B cell (primary cell): ENCODE measurements at places on chromosomes 2 and 18. TPM values are rescaled to one million over a fixed set of nuclear protein-coding genes. Genes with fewer than 3 reads are reported as not detected.
A peak's percentile ranks its signal among the peaks of the same experiment; 100 is the strongest.

- no peak overlapping the region for H3K4me3 ChIP-seq
- H3K27me3 ChIP-seq, result peaks cover 3% of the 10 kb centered on the region
- H3K36me3 ChIP-seq, result no peaks in the 10 kb centered on the region
- no peak for DNase-seq
These were observed 273.1 kb downstream of the PHLPP1 start for GRCh38 chr18:62988471-62988870.

- peak; percentile 9 for DNase-seq
- H3K27me3 ChIP-seq, result no peaks in the 10 kb centered on the region
- no peaks in the 10 kb centered on the region for H3K4me1 ChIP-seq
These were observed 45.4 kb downstream of the ST8SIA5 start for GRCh38 chr18:46711444-46711863.

- DNase-seq, result no peak
- no peaks in the 10 kb centered on the region for H3K36me3 ChIP-seq
- no peaks in the 10 kb centered on the region for H3K4me1 ChIP-seq
- no peak overlapping the region for H3K4me3 ChIP-seq
- H3K27me3 ChIP-seq, result peaks cover 3% of the 10 kb centered on the region
- no peak overlapping the region for H3K27ac ChIP-seq
These were observed 103.0 kb downstream of the QPCT start for GRCh38 chr2:37447446-37447845.

GRCh38 chr2:196335221-196335634, 163.8 kb upstream of the STK17B start:
- peaks cover 10% of the 10 kb centered on the region for H3K4me1 ChIP-seq
- H3K27me3 ChIP-seq, result no peaks in the 10 kb centered on the region
- DNase-seq, result no peak
- no peaks in the 10 kb centered on the region for H3K36me3 ChIP-seq

- no peaks in the 10 kb centered on the region for H3K4me1 ChIP-seq
- H3K27me3 ChIP-seq, result no peaks in the 10 kb centered on the region
- no peaks in the 10 kb centered on the region for H3K36me3 ChIP-seq
- DNase-seq, result no peak
- no peak overlapping the region for H3K27ac ChIP-seq
- no peak overlapping the region for H3K4me3 ChIP-seq
These were observed 55.6 kb downstream of the RPL37A start for GRCh38 chr2:216554286-216554685.

- no peaks in the 10 kb centered on the region for H3K4me1 ChIP-seq
- H3K36me3 ChIP-seq, result no peaks in the 10 kb centered on the region
- DNase-seq, result no peak
- H3K4me3 ChIP-seq, result no peak overlapping the region
- no peak overlapping the region for H3K27ac ChIP-seq
These were observed 151.8 kb upstream of the GCFC2 start for GRCh38 chr2:75862547-75862946.

GRCh38 chr2:126784621-126785020, 114.1 kb upstream of the TEX51 start:
- H3K36me3 ChIP-seq, result no peaks in the 10 kb centered on the region
- H3K4me3 ChIP-seq, result no peak overlapping the region
- no peaks in the 10 kb centered on the region for H3K4me1 ChIP-seq
- no peak overlapping the region for H3K27ac ChIP-seq

DNA sequence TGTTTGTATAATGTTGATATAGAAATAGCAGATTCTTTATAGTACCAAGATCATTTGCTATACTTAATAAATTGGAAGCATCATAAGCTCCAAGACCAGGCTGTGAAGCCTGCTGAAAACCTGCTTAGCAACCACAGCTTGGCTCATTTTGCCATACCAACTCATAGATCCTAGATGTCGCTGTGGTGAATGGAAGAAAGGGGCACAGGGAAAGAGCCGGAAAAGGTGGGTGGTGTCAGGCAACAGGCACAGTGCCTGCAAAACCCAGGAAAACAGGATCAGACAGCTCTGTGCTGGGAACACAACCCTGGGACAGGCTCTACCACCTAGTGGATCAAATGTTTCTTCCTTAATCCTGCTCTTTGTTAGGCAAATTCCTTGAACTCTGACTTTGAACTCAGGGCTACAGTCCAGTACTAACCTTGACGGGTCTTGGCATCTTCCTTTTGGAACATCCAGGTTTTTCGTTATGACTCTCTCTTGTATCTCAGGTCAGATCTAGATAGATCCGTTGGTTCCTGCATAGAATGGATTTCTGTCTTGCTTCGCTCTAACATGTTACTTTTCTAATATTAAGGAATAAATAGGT, 31.6 kb downstream of the TWSG1 start:
- H3K4me1 ChIP-seq, result no peaks in the 10 kb centered on the region
- H3K36me3 ChIP-seq, result peaks cover 2% of the 10 kb centered on the region
- no peak for DNase-seq
- no peaks in the 10 kb centered on the region for H3K27me3 ChIP-seq
- no peak overlapping the region for H3K27ac ChIP-seq
- H3K4me3 ChIP-seq, result no peak overlapping the region

- peaks cover 2% of the 10 kb centered on the region for H3K36me3 ChIP-seq
- H3K4me3 ChIP-seq, result no peak overlapping the region
- peaks cover 16% of the 10 kb centered on the region for H3K4me1 ChIP-seq
- H3K27ac ChIP-seq, result no peak overlapping the region
- no peak for DNase-seq
- H3K27me3 ChIP-seq, result no peaks in the 10 kb centered on the region
These were observed 44.0 kb downstream of the KLF7 start for GRCh38 chr2:207121784-207122183.

GRCh38 chr2:239953418-239954061, 71.6 kb downstream of the NDUFA10 start:
- no peak overlapping the region for H3K27ac ChIP-seq
- H3K4me1 ChIP-seq, result no peaks in the 10 kb centered on the region
- no peak for DNase-seq

GRCh38 chr2:112588611-112589045, 4.2 kb downstream of the CHCHD5 start:
- H3K36me3 ChIP-seq, result peaks cover 28% of the 10 kb centered on the region
- H3K27me3 ChIP-seq, result no peaks in the 10 kb centered on the region
- peaks cover 19% of the 10 kb centered on the region for H3K4me1 ChIP-seq
- no peak overlapping the region for H3K4me3 ChIP-seq
- H3K27ac ChIP-seq, result no peak overlapping the region
- DNase-seq, result no peak

GRCh38 chr2:44642123-44642857, 280.5 kb downstream of the CAMKMT start:
- H3K4me3 ChIP-seq, result no peak overlapping the region
- no peaks in the 10 kb centered on the region for H3K4me1 ChIP-seq
- no peak overlapping the region for H3K27ac ChIP-seq
- no peaks in the 10 kb centered on the region for H3K27me3 ChIP-seq

DNA sequence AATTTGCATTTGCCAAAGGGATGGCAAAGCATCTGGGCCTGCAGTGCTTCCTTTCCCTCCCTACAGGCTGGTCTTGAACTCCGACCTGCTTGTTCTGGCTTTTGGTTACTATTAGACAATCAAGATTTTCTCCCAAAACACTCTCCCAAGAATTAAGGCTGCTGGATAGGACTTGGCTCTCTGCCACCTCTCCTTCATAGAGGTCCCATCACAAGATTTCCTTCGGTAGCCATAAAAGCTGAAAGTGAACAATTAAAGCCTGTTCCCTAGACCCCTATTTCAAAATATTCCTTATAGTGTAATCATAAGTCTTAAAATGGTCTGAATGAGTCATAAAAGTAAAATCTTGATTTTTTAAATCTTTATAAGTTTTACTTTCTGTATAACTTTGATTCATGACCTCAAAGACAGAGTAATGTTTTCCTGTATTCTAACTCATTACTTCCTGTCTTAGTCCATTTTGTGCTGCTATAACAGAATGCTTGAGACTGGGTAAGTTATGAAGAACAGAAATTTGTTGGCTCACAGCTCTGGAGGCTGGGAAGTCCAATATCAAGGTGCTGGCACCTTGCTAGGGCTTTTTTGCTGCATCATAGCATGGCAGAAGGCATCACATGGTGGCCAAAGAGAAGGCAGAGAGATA, 37.8 kb upstream of the TNP1 start:
- H3K27me3 ChIP-seq, result no peaks in the 10 kb centered on the region
- no peak overlapping the region for H3K4me3 ChIP-seq
- H3K4me1 ChIP-seq, result no peaks in the 10 kb centered on the region

DNA sequence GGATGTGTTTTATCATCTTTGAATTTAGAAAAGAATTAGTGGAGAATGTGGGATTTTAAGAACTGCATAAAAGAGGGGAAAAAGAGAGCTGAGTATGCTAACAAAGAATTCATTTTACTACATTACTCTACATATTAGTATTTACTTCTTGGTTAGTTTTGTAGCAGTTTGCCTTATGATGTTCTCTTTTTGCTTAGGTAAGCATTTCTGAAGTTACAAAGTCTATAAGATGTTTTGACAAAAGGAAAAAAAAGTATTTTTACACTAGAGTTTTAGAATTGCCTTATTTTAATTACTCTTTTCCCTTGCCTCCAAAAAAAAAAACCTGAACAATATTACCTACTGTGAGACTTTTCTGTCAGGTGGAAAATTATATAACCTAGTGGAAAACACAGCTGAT, 739.5 kb upstream of the SLC39A10 start:
- H3K4me3 ChIP-seq, result no peak overlapping the region
- DNase-seq, result no peak
- no peaks in the 10 kb centered on the region for H3K27me3 ChIP-seq
- H3K27ac ChIP-seq, result no peak overlapping the region

DNA sequence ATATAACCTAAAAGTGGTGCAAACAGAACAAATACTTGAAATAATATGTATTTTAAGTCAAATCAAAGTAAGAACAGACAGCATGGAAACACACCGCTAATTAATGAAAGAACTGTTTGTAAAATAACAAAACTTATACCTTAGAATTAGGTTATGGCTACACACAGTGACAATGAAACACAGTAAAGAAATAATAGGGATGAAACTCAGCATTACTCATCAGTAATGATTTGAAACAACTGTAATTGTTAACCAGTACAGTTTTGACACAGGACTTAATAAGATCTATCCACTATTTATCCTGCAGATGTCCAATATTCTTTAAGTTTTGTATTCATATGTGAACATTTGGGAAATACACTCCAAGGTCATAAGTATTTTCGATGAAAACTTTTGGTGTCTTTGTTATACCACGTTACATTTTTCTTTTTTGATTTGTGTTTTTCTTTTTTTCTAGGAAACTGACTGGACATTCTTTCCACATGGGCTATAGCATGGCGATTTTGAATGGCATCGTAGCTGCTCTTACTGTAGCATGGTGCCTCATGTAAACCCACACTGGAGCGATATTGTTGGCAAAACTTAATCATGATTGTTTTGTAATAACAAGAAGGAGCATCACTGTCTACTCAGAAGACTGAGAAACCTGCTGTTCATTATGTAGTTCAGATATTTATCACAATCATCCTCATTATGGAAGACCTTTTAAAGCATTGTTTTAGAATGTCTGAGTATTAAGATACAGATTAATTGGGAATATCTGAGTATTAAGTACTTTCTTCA, 41.1 kb downstream of the ARL6IP6 start:
- DNase-seq, result no peak
- no peaks in the 10 kb centered on the region for H3K27me3 ChIP-seq
- H3K4me1 ChIP-seq, result no peaks in the 10 kb centered on the region
- no peak overlapping the region for H3K27ac ChIP-seq

- H3K36me3 ChIP-seq, result no peaks in the 10 kb centered on the region
- DNase-seq, result no peak
- H3K4me3 ChIP-seq, result no peak overlapping the region
- no peak overlapping the region for H3K27ac ChIP-seq
- no peaks in the 10 kb centered on the region for H3K27me3 ChIP-seq
These were observed 614.5 kb downstream of the IRS1 start for GRCh38 chr2:226184940-226185615.

GRCh38 chr2:217329023-217329431, 469.2 kb upstream of the TNP1 start:
- H3K4me1 ChIP-seq, result no peaks in the 10 kb centered on the region
- no peak for DNase-seq
- H3K27ac ChIP-seq, result no peak overlapping the region
- no peaks in the 10 kb centered on the region for H3K36me3 ChIP-seq
- H3K4me3 ChIP-seq, result no peak overlapping the region

DNA sequence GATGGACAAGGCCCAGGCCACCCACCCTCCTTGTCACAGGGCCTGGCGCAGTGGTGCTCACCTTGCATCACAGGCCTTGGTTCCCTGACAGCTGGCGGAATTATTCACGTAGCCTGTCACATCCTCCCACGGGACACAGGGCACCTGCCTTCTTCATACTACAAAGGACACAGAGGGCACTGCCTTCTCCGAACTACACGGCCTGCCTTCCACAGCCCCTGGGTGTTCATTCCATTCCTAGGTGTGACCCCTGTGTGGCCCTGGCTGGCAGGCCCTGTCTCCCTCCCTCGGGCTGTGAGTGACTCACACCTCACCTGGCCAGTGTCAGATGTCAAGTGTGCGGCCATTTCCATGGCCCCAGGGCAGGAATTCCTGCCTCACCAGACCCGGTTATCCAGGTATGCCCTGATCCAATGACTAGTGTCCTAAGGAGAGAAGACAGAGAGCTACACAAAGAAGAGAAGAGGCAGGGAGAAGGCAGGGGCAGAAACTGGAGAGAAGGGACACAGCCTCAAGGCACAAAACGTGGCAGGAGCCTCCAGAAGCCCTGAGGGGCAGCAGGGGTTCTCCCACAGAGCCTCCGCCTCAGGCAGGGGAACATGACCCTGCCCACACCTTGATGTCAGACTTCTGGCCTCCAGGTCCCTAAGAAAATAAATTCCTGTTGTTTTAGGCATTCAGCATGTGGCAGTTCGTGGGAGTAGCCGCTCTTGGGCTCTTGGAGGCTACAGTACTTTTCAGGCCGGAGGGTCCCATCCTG, 43.4 kb downstream of the MBP start:
- peaks cover 23% of the 10 kb centered on the region for H3K36me3 ChIP-seq
- peak overlapping the region; percentile 16 for H3K27ac ChIP-seq
- peaks cover 12% of the 10 kb centered on the region for H3K4me1 ChIP-seq
- H3K27me3 ChIP-seq, result no peaks in the 10 kb centered on the region

GRCh38 chr2:46557788-46558187, 78.4 kb downstream of the TMEM247 start:
- no peaks in the 10 kb centered on the region for H3K27me3 ChIP-seq
- H3K36me3 ChIP-seq, result peaks cover 62% of the 10 kb centered on the region
- peak overlapping the region; percentile 76 for H3K27ac ChIP-seq
- peaks cover 72% of the 10 kb centered on the region for H3K4me1 ChIP-seq
- no peak overlapping the region for H3K4me3 ChIP-seq

GRCh38 chr2:60445684-60446179, 107.7 kb downstream of the BCL11A start:
- no peak overlapping the region for H3K4me3 ChIP-seq
- peak overlapping the region; percentile 99 for H3K27ac ChIP-seq
- H3K27me3 ChIP-seq, result no peaks in the 10 kb centered on the region
- no peak for DNase-seq
- H3K4me1 ChIP-seq, result peaks cover 85% of the 10 kb centered on the region

GRCh38 chr18:70295192-70296188, 6.6 kb downstream of the SOCS6 start:
- peaks cover under 1% of the 10 kb centered on the region for H3K27me3 ChIP-seq
- H3K4me1 ChIP-seq, result peaks cover under 1% of the 10 kb centered on the region
- no peak for DNase-seq
- H3K4me3 ChIP-seq, result no peak overlapping the region

GRCh38 chr2:64439194-64439593, 14.8 kb upstream of the LGALSL start:
- H3K4me1 ChIP-seq, result no peaks in the 10 kb centered on the region
- no peaks in the 10 kb centered on the region for H3K27me3 ChIP-seq
- no peaks in the 10 kb centered on the region for H3K36me3 ChIP-seq
- H3K27ac ChIP-seq, result no peak overlapping the region
- DNase-seq, result no peak

The RBM43 gene
- 8.4 and 9.0 TPM in 2 replicates for total RNA-seq

The REG3A gene
- not detected in 2 replicates for total RNA-seq

The MERTK gene
- total RNA-seq, result 0.19 and 0.34 TPM in 2 replicates

The OTOS gene
- total RNA-seq, result not detected in 2 replicates

The XRCC5 gene
- total RNA-seq, result 198 and 216 TPM in 2 replicates

The DHRS9 gene
- 0.25 TPM in 1 of 2 replicates, not detected in the other for total RNA-seq

The DUSP28 gene
- 19.0 TPM in 2 replicates for total RNA-seq

The RPRM gene
- not detected in 2 replicates for total RNA-seq

The TGOLN2 gene
- 172 and 181 TPM in 2 replicates for total RNA-seq

The CRYBA2 gene
- total RNA-seq, result not detected in 2 replicates

The LIMS1 gene
- total RNA-seq, result 22.1 and 26.2 TPM in 2 replicates
